ENCODE measurements at places on chromosomes 1 and 21.

DNA sequence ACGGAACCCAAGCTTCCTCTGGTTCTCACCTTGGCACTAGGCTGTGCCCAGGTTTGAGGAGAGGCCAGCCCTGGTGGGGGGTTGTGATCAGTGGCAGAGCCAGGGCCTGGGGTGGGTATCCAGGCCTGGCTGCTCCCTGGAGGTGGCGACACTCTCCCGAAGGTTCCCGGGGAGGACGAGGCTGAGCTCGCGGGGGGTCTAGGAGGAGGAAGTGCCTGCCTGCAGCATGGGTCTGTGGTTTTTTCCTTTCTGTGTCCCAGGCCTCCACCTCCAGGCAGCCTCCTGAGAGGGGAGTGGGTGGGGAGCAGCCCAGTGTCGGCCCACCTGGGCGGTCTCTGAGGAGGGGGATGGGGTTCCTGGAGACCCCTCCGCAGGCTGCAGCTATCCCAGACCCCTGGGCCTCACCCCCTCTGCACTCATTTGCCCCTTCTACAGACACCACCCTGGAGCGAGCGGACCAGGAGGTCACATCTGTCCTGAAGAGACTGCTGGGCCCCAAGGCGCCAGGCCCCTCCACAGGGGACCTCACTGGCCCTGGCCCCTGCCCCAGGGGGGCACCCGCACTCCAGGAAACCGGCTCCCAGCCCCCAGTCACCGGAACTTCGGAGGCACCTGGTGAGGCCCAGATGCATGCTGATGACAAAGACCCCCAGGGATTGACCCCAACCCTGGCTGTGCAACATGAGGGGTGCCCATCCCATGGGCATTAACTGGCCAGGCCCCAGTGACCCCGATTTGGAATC, 44.3 kb downstream of the TRIM11 start:
- no peak for DNase-seq

- no peak for DNase-seq
These were observed 360.8 kb downstream of the GPATCH2 start for GRCh38 chr1:217270101-217270500.

- no peak for DNase-seq
These were observed 144.9 kb downstream of the ZNF326 start for GRCh38 chr1:90139837-90140236.

DNA sequence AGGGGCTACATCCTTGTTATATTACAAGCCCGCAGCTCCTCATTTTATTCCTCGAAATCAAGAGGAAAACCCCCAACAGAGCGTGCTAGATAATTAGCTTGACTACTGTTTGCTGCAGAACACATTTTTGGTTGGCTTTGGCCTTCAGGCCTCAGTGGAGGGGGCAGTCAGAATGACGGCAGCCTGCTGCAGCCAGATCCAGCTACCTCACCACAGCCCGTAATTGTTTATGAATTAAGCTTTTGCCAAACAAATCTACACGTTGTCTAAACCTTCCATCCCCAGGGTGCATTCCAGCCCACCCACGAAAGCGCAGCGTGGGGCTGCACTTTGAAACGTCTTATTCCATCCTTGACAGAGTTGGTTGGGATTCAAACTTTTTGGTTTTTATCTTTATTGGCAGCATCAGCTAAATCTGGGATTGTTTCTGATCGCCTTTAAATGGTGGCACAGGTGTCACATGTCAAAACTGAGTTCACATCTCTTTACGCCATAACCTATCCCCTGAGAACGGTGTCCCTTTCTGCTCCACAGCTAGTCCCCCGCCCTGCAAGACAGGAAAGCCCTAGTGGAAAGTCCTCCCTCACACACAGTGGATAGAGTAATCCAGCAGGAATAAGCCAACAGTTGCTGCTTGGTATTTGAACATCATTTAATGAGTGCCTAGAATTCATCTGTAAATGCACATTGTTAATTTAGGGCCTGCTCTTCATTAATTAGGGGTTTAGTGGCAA, 195.5 kb downstream of the LMO4 start:
- no peak for DNase-seq

- DNase-seq, result no peak
These were observed 210.9 kb upstream of the GALNT2 start for GRCh38 chr1:229856009-229856650.

- peak; percentile 4 for DNase-seq
These were observed 14.1 kb upstream of the TNR start for GRCh38 chr1:175757381-175758015.

GRCh38 chr1:55670331-55671082, 455.3 kb upstream of the USP24 start:
- no peak for DNase-seq

GRCh38 chr1:175887981-175888428, 144.6 kb upstream of the TNR start:
- peak; percentile 5 for DNase-seq
